ENCODE measurements at places on chromosomes 4 and X.

GRCh38 chr4:79042079-79042674 is 102.9 kb upstream of the PAQR3 start:
- no peak for DNase-seq

GRCh38 chr4:73539386-73539785 is 57.8 kb downstream of the AFM start:
- DNase-seq, result no peak

- no peak for DNase-seq
Measured at GRCh38 chr4:6840062-6840976, 57.8 kb downstream of the KIAA0232 start.

GRCh38 chr4:85399270-85399669 is 75.7 kb upstream of the ARHGAP24 start:
- DNase-seq, result no peak

DNA sequence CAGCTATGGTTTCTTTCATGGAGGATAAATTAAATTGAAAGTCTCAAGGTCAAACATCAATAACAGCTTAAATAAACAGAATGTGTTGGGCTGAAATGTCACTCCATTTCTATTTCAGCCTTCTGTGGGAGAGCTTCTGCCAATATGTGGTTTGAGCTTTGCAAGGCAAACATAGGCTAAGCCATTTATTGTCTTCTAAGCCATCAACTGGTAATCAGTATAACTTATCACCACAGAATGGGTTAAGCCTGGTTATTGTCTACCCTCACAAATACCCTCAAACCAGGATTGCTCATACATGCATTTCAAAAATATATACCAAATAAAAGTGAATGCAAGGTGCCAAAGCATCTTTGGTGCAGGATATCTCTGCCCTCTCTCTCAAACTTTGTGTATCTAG is 52.7 kb downstream of the GABRB1 start:
- no peak for DNase-seq

GRCh38 chr4:22695917-22696316 is 3.2 kb downstream of the GBA3 start:
- DNase-seq, result no peak

DNA sequence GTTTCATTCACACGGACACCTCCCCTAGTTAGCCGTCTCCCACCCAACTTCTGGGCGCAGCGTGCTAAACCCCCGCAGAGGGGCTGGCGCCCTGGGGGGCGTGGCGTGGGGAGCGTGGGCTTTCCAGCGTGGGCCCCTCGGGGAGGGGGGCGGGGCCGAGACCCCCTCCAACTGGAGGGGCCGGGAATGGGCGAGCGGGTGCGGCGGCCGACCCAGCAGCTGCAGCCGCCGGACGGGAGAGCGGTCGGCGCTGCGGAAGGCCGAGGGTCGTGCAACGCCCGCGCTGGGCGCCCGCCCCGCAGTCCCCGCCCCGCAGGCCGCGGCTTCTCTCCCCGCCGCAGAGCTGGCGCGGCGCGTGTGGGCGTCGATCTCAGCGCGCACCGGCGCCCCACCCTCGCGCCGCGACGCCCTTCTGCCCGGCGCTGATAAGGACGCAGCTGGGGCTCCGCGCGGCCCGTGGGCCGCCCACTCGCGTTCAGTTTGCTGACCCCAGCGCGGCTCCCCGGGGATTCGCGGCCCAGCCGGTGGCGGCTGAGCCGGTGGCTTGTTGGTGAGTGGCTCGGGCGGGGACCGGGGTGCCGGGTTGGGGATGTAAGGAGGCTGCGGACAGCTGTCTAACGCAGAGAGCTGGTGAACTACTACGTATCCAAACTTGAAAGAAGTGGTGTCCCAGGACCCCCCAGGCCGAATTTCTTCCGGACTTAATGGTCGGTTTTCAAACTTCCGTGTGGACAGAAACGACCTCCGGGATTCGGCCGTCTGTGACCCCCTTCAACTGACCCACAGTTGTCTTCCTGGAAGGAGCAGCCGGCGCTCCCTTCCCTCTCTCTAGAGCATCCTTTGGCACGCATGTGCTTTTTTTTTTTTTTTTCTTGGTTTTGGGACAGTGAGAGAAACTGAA is 1.5 kb downstream of the FHDC1 start:
- DNase-seq, result peak; percentile 21

DNA sequence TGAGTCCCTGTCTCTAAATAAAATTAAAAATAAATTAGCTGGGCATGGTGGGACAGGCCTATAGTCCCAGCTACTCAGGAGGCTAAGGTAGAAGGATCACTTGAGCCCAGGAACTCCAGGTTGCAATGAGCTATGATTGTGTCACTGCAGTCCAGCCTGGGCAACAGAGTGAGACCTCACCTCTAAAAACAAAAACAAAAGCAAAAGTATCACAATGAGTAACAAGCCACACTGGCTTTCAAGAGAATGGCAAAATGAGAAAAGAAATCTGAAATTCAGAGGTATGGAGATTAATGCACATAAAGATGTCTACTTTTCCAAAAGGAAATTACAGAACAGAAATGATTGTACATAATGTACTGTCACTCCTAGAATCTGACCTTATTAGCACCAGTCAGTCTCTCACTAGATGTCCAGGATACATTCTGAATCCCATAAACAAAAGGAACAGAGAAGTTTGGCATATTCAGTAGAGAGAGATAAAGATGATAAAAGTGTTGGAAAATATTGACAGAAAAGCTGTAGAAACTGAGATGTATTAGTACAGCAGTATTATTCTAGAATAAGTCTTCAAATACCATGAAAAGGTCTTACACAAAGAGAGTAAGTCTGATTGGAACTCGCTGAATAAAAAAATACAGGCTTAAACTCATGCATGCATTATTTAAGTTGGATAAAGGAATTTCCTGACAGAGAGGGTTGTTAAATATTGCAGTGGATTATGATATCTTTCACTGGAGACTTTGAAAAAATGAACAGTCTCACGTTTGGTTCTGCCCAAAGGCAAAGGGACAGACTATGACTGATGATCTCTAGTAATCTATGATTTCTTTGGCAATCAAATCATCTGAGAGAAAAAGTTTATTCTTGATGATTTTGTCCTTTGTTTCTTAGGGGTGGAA is 102.5 kb downstream of the SH3RF1 start:
- no peak for DNase-seq

- no peak for DNase-seq
Measured at GRCh38 chr4:78162342-78162741, 105.2 kb downstream of the FRAS1 start.
